Activated CD8-positive, alpha-beta memory T cell treated with anti-CD3 and anti-CD28 coated beads, Interleukin-2, amount 10 ng/mL, durations not matched to agents 7 days and 5 days (primary cell): ENCODE measurements at places on chromosomes 11 and 22. TPM values are rescaled to one million over a fixed set of nuclear protein-coding genes. Genes with fewer than 3 reads are reported as not detected.

CARNS1 gene
- 1.3 TPM for total RNA-seq

OR6T1 gene
- not detected for total RNA-seq

LMNTD2 gene
- 1.3 TPM for total RNA-seq

MS4A7 gene
- total RNA-seq, result not detected

CRACR2B gene
- total RNA-seq, result 11.3 TPM

HTR3B gene
- not detected for total RNA-seq
